Vein endothelial cell (primary cell): ENCODE measurements at places on chromosomes 2 and 18. TPM values are rescaled to one million over a fixed set of nuclear protein-coding genes. Genes with fewer than 3 reads are reported as not detected.

C2orf78 gene
- total RNA-seq, result not detected in 2 replicates

CCDC148 gene
- 0.33 and 0.48 TPM in 2 replicates for total RNA-seq

IL36G gene
- total RNA-seq, result not detected in 2 replicates

FECH gene
- 23.8 and 34.2 TPM in 2 replicates for total RNA-seq

LOXHD1 gene
- not detected in 2 replicates for total RNA-seq

ARL4C gene
- 7.5 and 8.1 TPM in 2 replicates for total RNA-seq

INHBB gene
- 6.9 and 8.2 TPM in 2 replicates for total RNA-seq

TUBA3E gene
- not detected in 2 replicates for total RNA-seq

ANKRD30B gene
- not detected in 2 replicates for total RNA-seq

IL1RL1 gene
- total RNA-seq, result 11.1 and 31.0 TPM in 2 replicates

DNAH7 gene
- total RNA-seq, result under 0.01 and 0.38 TPM in 2 replicates

RABL2A gene
- total RNA-seq, result 8.2 and 9.8 TPM in 2 replicates
